ENCODE measurements at places on chromosomes 5 and 9.

- DNase-seq: no peak
Measured at GRCh38 chr9:83475741-83476140, 62.5 kb downstream of the FRMD3 start.

DNA sequence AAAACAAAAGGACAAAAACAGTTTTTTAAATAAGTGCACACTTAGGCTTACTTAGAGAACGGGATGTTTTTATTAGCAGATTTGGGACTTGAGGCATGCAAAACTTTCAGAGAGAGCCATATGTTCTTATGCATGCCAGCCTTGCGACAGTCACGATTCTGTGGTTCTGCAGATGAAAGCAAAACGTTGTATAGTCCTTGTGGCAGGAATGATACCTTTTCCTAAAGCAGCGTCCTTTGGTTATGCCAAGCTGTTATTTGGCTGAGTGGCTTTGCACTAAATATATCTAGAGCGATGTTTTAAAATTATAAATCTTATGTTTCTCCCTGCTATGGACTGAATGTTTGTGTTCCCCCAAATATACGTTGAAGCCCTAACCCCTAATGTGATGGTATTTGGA, 152.0 kb downstream of the SH3GL2 start:
- no peak for DNase-seq

DNA sequence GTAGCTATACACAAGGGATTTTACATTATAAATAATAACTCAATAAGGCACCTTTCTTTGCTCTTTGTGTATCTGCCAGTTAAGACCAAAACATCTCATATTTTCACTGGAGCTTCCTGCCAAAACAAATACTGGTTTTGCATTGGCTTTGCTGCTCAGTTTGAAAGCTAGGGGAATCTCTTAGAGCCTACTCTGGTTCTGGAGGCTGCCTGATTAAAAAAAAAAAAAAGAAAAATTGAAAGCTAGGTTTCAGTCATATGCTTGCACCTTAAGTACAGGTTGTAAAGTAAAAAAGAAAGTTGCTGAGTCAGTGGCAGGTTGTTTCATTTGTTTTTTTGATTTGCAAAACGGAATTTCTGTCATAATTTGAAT, 2.3 kb downstream of the DENND4C start:
- DNase-seq: peak; percentile 17

DNA sequence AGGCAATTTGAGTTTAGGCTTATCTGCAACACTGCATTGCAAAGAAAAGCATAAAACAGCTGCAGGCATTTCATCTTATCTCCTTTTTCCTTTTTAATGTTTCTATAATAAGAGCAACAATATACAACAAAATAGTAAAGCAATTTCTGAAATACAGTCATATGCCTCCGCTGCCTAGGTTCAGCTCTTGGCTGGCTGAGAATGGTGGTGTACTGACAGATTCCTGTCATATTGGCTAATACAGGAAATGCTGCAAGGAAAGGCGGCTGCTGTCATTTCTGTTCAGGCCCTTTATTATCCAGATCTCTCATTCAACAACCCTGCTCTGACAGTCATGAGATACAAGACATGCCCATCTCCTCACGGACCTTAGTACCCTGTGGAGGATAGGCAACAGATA, 677.0 kb downstream of the TAF11L14 start:
- DNase-seq: no peak

DNA sequence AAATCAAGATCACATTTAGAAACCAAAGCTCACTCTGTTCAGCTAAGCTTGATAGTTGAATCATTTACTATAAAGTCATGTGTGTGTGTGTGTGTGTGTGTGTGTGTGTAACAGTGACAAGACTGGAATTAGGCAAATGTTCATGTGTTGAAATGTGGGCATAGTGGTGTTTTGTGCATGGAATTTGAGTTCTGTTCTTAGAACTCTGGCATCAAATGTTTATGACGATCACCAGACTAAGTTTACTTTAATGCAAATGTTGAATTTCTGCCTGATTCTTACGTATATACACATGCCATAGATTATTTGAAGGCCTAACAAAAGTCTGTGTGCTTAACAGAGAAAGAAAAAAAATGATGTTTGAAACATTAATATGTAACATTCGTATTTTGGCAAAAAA, 72.8 kb upstream of the COL5A1 start:
- no peak for DNase-seq

- DNase-seq: no peak
Measured at GRCh38 chr5:137145721-137146120, 353.4 kb downstream of the SPOCK1 start.

GRCh38 chr5:77645158-77645994, 6.9 kb upstream of the OTP start:
- DNase-seq: peak; percentile 31

DNA sequence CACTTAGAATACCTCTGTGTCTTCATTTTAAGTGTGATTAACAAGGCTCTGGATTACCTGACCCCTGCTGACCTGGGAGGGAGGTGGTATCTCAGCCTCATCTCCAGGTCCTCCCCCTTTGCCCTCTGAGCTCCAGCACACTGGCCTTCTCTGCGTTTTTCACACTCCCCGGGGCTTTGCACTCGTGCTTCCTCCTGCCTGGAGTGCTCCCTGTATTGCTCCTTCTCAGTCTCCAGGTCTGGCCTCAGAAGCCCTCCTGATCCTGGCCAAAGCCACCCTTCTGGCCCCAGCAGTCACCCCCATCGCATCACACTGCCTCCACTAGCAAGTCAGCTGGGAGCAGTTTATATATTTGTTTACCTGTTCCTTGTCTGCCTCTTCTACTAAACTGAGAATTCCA, 13.6 kb upstream of the NEUROG1 start:
- DNase-seq: no peak

GRCh38 chr5:172798422-172799215, 27.6 kb upstream of the DUSP1 start:
- DNase-seq: peak; percentile 67
